ENCODE measurements at places on chromosomes 5 and 9. TPM values are rescaled to one million over a fixed set of nuclear protein-coding genes. Genes with fewer than 3 reads are reported as not detected.

Gene PTPN3
- total RNA-seq, result 7.8 TPM

- DNase-seq, result no peak
Measured at GRCh38 chr9:69762527-69762926, 2.7 kb upstream of the PTAR1 start.

GRCh38 chr5:168140241-168140640 is 151.2 kb upstream of the WWC1 start:
- no peak for DNase-seq

- no peak for DNase-seq
Measured at GRCh38 chr9:94918038-94918753, 191.7 kb downstream of the AOPEP start.

GRCh38 chr5:8857051-8857450 is 688.8 kb downstream of the SEMA5A start:
- DNase-seq, result no peak

GRCh38 chr5:160105686-160106360 is 13.4 kb downstream of the PWWP2A start:
- DNase-seq, result no peak

DNA sequence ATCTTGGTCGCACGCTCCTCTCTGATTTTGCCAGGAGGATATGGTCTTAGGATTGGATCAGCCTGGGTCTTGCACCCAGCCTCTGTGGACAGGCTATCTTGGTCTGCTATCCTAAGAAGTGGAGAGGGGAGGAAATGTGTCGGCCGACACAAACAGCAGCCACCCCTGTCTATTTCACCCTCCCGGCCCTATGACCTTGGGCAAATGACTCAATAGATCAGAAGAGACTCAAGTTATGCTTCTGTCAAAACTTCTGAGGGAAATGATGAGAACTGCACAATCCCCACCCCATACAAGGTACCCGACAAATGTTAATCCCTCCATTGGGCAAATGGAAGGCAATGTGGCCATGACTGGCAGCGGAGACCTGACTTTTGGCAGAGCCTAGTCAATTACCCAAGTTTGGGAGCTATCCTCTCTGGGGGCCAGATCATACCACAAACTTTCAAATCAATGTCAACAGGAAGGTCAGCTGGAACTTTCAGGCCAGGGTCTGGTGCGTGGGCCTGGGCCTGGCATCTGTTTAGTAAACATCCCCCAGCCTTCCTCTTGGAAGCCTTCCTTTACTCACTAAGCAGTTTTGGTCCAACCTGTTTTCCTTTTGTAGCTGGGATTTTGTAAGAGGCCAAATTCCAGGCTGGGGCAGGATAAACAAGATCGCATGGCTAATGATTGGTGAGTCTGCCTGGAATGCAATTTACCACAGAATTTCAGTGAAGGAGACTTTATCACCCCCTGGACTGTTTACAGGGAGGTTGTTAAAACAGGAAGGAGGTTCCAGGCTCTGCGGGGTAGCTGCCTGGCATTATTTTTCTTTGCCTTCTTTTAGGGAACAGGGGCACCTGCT is 64.2 kb upstream of the CPEB4 start:
- DNase-seq, result peak; percentile 92

DNA sequence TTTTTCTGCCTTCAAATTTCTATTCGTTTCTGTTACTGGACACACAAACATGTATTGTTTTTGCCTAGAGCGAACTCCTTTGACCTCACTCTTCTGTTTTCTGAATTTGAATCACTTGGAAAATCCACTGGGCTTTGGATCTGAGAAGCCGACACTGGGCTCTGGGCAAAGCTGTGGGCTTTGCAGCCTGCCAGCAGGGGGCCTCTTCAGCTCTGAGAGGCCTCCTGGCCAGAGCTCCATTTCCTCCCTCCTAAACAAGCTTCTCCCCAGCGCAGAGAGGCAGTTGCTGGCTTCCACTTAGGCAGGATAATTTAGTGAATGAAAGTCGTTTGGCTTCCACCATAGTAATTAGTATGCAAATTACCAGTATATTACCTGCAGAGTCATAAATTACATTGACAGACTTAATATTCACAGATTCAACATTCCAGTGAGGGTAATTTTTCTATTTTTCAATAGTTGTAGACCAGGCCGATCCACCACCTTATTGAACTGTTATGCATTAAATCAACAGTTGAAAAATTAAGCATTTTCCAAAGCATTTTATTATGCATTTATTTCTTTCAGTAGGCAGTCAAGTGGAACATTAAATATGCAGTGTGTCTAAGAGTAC is 104.0 kb upstream of the ZNF366 start:
- peak; percentile 70 for DNase-seq

DNA sequence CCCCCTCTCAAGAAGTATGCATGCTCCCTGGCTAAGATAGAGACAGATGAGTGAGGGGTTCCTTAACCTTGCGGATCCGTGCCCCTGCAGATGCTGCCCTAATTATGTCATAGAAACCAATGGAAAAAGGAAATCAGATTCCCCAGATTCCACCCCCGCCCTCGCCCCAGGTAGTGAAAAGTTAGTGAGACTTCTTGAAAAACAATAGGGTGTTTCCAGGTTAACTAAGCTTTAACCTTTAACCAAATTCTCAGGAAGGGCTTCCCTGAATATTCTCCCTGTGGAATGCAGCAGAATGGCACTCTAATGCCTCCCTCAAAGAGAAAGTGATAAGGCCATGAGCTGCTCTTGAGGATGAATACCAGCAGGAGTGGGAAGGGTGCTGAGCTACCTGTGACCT is 116.0 kb upstream of the RANBP3L start:
- DNase-seq, result no peak

Gene PTCD2
- 17.3 TPM for total RNA-seq

Gene PSMD5
- 65.9 TPM for total RNA-seq

DNA sequence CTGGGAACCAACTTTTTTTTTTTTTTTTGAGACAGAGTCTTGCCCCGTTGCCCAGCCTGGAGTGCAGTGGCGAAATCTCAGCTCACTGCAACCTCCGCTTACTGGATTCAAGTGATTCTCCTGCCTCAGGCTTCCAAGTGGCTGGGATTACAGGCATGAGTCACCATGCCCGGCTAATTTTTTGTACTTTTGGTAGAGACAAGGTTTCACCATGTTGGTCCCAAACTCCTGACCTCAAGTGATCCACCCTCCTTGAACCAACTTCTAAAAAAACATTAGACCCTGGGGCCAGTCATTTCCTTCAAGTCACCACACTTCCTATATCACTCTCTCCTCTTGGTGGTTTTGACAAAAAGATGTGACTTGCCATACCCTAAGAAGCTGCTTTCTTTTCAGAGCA is 10.9 kb upstream of the SHROOM1 start:
- peak; percentile 24 for DNase-seq

GRCh38 chr9:126781186-126782052 is 23.4 kb upstream of the ZBTB43 start:
- peak; percentile 84 for DNase-seq

Gene PLPPR1
- not detected for total RNA-seq

- DNase-seq, result no peak
Measured at GRCh38 chr9:111983484-111983908, 86.9 kb downstream of the UGCG start.

DNA sequence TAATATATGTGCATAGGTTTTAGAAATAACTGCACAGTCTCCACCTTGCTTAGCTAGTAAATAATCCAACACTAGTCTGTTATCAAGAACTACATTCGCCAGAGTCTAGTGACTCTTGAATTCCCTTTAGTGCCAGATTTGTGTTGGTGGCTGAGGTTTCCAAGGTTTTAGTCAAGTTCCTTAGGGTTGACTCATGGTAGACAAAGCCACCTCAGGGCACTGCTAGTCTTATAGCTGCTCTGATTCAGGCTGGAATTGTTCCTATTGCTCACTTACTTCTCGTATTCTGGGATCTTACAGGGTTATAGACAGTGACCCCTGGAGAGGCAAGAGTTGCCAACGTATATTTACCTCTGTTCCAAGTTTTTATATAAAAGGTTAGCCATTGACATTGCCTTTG is 1369.8 kb upstream of the CDH9 start:
- DNase-seq, result peak; percentile 91

DNA sequence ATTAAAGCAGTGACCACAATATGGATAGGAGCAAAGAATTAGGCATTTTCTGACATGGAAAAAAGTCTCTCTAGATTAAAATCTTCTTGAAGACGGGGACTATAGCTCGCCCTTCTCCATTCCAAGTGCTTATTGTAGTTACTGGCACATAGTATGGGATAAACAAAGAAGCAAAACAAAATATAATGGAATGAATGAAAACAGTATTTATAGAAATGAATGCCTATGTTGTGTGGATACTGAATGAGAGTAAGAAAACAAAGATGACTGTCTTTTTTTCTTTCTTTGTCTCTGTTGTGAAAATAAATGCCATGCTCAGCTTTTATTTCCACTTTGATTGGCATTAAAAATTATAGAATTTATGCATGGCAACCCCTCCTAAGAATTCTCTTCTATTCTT is 1414.3 kb upstream of the ACO1 start:
- DNase-seq, result no peak

DNA sequence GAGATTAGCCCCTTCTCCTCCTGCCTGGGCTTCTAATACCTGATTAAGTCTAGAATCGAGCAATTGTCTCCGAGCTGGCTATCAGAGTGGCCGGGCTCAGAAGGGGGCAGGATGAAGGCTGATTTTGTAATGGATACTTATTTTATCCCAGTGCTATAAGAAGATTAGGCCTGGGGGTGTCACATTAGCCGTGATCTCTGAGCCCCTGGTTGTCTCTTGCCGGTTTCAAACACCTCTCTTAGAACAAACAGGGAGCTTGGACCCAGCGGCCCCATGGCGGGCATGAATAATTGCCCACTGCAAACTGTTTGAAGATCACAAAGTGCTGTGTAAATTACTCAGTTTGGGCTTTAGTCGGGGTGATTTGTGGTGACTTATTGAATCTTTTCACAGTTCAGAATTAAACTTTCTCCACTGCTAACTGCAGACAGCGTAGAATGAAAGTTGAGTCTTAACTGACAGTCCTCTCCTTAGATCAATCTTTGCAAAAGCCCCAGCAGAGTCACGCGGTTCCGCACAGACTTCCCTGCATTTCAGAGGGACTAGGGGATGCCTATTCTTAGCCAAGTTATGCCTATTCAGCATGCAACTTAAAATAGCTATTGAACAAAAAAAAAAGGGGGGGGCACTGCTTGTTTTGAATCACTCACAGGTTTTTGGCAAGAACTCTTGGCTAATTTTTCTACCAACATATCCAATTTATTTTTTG is 200.6 kb upstream of the IRX1 start:
- no peak for DNase-seq
